ENCODE measurements at places on chromosomes 4 and X.

DNA sequence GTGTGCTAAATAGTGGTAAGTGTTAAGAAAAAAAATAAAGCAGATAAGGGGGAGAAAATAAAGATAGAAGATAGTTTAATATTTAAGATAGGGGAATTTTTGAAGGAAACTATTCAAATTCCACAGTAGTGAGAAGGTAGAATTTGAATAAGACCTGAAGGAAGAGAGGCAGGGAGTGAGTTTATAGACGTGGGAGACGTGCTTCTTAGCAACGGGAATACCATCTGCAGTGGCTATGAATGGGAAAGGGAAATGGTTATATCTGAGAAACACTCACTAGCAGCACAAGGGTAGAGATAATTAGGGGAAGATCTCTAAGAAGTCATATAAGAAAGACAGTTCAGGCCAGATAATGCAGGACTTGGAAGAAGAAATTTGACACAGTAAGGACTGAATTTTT lies 854.5 kb upstream of the EPHA5 start:
- no peak for DNase-seq

GRCh38 chr4:155966731-155967395 lies 13.2 kb upstream of the CTSO start:
- no peak for DNase-seq

- DNase-seq = no peak
These were observed 1.2 kb downstream of the CPEB2 start for GRCh38 chr4:15003401-15003890.

GRCh38 chrX:10783451-10783995 lies 163.1 kb upstream of the MID1 start:
- DNase-seq = no peak

- no peak for DNase-seq
These were observed 26.4 kb downstream of the TIGD2 start for GRCh38 chr4:89137695-89138094.

DNA sequence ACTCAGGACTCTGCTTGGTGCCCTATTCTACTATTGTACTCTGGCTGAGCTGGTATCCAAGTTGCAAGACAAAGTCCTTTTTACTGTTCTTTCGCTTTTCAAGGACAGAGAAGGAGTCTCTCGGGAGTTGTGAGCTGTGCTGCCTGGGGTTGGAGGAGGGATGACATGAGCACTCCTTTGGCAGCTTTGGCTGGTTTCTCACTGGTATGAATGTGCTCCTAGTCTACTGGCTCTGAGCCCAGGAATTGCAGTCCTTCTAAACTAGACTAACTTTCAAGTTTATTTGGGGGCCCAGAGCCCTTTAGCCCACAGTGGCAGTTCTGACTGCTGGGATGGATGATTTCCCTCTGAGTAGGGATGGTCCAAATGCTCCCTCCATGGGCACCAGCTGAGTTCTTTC lies 997.1 kb downstream of the RAB28 start:
- no peak for DNase-seq

DNA sequence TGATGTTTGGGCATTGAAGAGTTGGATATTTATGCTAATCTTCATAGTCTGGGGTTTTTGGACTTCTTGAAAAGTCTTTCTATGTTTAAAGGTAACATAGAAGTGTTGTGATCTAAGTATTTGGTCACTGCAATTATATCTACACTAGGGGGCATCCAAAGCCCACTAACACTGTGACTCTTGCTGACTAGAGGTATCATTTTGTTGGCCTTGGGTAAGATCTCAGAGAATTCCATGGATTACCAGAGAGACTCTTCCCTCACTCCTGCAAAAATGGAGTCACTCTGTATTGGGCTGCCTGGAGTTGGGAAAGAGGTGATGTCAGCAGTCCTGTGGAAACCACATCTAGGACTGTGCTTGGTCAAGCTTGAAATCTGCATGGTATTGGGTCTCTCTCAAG lies 1077.6 kb downstream of the FAM133A start:
- DNase-seq = no peak

DNA sequence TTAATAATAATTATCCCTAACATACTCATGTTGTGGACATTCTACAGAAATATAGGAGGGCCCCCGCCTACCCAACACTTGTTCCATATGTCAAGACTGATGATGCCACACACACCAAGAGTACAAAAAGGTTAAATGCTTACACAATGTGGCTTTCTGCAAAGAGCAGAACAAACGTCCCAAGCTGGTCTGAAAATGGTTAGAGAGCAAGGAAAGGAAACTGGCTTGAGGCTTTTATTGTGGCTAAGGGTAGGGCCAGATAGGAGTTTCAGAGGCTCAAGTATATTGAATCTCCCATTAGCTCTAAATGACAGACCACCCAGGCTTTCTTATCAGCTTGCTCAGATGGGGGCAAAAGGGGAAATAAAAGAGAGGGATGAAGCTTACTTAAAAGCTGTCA lies 134.1 kb upstream of the C1QTNF7 start:
- no peak for DNase-seq

Measured in NCI-H2029 treated with DMSO at 0.1 percent for 48 hours (cell line).